ENCODE measurements at places on chromosomes 5 and 9.
A peak's percentile ranks its signal among the peaks of the same experiment; 100 is the strongest.

DNA sequence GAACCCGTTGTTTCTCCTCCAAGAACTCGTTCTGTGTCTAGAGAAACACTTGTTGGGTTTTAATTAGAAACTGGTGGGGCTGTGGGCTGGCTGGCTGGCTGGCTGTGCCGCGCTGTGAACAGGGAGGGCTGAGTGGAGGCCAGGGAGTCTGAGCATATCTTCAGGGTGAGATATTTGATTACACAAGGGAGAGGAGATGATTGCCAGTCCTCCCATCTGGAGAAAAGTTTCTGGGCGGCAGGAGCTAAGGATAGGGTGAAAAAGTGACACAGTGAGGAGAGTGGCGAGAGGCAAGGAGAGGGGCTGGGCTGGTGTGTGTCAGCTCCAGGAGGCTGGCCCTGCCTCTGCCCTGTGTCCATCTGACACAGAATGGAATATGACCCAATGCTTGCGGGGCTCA is 63.0 kb downstream of the GDNF start:
- no peak for DNase-seq

- DNase-seq, result no peak
These were observed 48.4 kb downstream of the SECISBP2 start for GRCh38 chr9:89366711-89367110.

- DNase-seq, result no peak
These were observed 409.4 kb upstream of the CTNND2 start for GRCh38 chr5:12313602-12314001.

DNA sequence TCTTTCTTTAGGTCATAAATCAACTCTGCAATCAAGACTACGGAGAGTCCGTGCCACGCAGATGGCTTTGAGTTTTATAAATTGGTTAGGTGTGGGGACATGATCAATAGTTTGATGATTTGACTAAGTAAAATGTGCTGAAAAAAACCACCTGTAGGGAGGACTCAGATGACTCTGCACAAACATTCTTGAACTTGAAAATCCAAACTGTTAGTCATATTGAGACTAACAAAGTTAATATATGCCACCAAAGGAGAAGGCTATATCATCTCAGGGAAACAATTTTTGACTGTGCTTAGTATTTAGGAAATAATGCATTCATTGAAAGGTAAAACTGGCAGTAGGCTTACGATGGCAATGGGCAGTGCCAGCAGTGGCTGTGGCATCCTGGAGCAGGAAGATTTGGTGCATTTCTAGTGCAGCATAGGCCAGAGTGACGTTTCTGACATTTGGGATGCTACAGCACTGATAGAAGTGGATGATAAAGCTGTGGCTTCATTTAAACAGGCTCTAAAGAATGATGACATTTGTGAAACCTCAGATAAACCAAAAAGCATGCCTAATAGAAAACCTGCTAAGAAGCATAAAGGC is 291.1 kb downstream of the MLLT3 start:
- no peak for DNase-seq

DNA sequence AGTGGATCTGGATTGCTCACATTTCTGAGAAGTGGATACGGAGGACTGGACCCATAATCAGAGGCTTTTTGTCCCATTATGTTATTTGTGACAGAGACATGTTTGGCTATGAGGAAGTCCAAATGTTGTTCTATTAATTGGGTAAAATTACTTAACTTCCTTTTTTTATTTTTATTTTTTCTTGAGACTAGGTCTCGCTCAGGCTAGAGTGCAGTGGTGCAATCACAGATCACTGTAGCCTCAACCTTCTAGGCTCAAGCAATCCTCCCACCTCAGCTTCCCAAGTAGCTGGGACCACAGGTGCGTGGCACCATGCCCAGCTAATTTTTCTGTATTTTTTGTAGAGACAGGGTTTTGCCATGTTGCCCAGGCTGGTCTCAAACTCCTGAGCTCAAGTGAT is 11.9 kb upstream of the PGGT1B start:
- no peak for DNase-seq

DNA sequence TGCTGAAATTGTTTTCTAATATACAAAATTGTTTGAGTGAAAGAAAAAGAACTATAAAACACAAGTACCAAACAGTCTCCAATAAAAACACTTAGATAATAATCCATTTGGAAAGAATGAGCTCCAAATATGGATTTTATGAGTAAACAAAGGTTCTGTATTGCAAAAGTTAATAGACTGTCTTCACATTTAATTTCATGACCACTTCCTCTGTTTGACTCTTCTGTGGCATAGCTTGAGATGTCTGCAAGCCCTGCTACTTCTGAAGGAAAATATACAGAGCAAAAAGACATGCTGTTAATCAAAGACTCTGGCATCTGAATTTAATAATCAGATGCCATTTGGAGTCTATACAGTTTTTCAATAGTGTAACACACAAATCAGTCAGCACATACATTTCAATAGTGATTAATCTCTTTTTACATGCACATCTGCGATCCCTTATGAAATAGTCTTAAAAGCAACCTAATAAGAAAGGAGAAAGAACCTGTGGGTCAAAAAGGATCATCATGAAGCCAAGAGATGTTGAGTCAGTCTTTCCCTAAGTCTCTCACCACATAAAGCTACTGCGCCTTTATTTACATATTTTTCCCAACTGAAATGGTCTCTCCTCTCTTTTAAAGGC is 165.4 kb upstream of the LHFPL2 start:
- no peak for DNase-seq

- DNase-seq, result no peak
These were observed 103.4 kb downstream of the PHF2 start for GRCh38 chr9:93679536-93680442.

DNA sequence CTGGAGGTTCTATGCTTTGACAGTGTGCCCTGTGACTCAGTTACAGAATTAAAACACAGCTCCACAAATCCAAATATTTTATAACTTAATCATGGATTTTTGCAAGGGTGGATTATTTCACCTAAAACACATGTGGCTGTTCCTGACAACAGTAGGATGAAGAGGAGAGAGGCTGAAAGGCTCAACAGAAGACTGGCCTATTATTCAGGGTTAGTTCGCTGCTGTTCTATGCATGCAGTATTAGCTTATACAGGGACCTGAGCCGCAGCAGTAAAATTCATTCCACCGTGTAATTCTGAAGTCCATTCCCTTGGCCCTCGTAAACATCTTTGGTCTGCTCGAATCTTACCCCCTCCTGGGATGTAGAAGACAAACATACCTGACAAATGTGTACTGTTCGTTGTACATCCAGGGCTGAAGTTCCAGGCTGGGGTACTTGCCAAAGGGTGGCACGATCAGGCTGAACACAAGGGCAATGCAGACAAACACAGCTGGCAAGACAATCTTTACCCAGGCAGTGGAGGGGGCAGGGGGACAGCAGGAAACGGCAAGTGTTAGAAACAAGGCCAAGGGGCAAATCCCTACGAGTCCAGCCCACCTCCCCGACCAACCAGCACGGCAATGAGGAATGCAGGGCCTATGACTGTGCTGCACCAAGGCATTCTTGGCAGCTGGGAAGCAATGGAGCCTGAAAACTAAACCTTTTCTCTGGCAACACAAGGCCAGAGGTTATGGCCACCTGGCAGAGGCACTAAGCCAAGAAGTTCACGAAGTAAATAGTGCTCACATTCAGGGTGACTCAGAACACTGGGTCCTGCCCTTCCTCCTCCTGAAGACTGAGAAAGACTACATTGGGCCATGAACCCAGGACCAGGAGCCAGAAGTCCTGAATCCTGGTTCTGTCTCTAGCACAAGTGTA is 46.8 kb downstream of the NIPSNAP3B start:
- DNase-seq, result no peak

GRCh38 chr5:150386024-150386855 is 26.5 kb downstream of the CD74 start:
- DNase-seq, result no peak

GRCh38 chr5:69046375-69046957 is 47.3 kb upstream of the SLC30A5 start:
- peak; percentile 26 for DNase-seq

- DNase-seq, result no peak
These were observed 157.2 kb downstream of the ESM1 start for GRCh38 chr5:54828151-54828550.
